ENCODE measurements at places on chromosomes 2 and 18. TPM values are rescaled to one million over a fixed set of nuclear protein-coding genes. Genes with fewer than 3 reads are reported as not detected.

DNA sequence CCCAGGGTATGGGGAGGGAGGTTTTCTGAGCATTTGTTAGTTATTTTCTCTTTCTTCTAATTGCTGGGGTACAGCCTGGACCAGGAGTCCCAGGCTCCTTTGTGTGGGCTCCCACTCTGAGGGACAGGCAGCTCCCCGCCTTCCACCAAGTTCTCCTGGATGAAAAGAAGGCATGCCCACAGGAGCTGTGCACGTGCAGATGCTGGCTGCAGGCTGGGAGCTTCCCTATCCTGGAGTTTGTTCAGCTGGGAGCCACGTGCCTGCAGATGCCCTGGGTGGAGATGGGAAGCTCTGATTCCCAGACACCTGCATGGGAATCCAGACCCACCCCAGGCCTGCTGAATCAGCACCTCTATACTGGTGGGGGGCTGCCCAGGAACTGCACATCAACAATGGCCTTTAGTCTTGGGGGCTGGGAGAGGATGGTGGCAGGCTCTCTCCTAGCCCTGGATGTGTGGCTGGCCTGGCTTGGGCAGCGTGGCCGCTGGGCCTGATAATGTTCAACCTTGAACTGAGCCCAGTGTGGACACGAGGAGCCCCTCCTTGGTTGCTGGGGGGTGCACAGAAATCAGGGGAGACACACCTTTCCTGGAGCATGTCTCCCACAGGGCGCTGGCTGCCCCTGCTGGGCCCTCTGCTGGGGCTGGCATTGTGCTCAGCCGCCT lies 233.6 kb upstream of the HS6ST1 start:
- DNase-seq = no peak

DNA sequence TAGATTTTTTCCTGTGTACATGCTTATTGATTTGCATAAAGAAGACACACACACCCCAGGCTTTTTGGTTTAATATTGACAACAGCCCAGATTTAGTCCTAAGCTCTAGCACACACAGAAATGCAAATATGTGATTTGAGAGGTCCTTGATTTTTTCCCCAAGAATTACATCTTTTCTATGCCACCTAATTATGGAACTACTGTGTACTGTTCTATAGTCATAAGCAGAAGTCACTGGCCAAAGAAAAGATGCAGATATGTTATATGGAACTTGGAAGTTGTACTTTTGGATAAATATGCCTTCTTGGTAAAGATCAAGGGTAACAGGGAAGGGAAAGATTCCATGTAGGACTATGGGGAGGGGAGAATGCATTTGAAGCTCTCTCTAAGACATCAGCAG lies 105.6 kb downstream of the SETBP1 start:
- no peak for DNase-seq

DNA sequence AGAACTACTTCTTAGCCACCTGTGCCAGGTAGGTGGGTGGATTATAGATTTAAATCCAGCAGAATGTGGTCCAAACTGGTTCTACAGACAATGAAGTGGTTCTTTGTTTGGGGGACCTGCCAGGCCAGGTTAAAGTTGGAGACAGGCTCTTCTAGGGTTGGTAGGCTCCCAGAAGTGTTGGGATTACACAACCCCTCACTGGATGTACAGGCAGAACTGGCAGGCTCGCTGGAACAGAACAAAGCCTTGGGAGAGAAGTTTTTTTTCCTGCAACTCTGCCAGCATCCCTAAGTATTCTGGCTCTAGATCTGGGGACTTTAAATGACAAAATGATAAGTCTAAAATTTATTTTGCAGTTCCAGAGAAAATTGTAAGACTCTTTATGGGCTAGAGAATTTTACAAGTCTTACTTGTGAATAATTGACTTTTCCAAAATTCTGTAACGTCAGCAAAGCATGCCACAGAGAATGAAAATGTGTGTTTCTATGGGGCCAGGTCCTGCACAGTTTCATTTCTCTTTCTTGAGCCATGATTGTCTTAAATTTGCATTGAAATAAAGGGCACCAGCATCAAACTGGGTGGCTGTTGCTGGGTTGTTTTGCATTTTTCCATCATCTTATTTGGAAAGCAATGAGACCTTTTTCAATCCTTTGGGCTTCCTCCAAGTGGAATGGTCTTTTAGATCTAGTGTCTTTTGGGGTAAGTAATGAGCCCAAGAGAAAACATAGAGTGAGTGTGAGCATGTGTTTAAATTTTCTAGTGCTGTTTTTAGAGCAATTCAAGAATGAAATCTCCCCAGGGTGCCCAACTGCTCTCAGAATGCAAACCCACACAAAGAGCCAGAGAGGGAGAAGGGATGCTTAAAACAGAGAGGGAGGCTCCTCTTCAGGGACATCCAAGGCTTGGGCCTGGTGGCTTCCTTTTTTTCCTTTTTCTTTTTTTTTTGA lies 32.4 kb upstream of the ATL2 start:
- DNase-seq = peak; percentile 63

GRCh38 chr2:82735336-82735735 lies 1723.7 kb downstream of the SUCLG1 start:
- DNase-seq = no peak

DNA sequence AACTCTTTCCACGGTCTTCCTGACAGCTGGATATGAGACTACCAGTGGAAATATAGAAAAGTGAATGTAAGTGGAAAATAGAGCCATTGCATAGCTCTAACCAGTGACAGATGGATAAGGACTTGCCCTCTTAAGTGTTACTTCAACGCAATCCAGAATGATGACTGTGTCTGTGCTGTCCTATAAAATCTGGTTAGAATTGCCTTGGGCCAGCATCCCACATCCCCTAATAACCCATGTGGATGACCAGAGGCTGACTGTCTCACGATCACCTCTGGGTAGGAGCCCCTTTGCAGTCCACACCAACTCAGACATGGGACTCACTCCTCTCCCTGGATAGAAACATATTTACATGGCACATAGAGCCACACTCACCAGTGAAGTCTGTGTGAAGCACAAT lies 186.6 kb downstream of the C1D start:
- no peak for DNase-seq

GRCh38 chr2:189502714-189503113 lies 61.4 kb downstream of the WDR75 start:
- DNase-seq = no peak

GRCh38 chr18:12911929-12912703 lies 28.1 kb upstream of the PTPN2 start:
- DNase-seq = no peak

DNA sequence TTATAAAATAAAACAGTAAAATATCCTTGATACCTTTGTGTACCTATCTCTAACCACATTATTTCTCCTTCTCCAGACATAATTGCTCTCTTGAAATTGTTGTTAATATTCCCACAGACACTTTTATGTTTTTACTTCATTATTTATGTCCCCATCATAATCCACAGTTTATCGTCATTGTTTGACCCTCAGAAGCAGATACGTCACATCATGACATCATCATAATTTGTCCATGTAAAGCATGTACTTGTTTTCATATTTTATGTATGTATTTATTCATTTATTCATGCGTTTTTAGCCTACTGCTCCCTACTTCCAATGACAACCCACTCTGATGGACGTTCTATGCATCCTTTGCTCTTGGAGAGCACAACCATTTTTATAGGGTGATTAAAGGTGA lies 1406.9 kb upstream of the NXPH2 start:
- no peak for DNase-seq

DNA sequence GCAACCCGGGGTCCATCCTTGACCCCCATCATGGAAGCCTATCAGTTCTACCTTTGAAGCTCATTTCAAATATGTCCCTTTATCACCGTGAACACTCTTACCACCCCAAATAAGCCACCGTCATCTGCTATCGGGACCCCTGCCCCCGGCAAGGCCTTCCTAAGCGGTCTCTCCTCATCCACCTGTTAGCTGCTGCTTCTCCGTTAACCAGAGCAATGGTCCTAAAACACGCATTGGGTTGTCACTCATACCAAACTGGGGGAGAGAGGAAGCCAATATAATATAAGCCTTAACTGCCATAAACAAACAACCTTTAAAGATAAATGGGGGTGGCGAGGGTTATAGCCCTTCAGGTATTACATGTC lies 680 bp downstream of the ASNSD1 start:
- DNase-seq = peak; percentile 21

- peak; percentile 87 for DNase-seq
Observed at GRCh38 chr2:65316072-65316471, 88.4 kb downstream of the ACTR2 start.

GRCh38 chr2:39523308-39524044 lies 86.4 kb upstream of the MAP4K3 start:
- no peak for DNase-seq

DNA sequence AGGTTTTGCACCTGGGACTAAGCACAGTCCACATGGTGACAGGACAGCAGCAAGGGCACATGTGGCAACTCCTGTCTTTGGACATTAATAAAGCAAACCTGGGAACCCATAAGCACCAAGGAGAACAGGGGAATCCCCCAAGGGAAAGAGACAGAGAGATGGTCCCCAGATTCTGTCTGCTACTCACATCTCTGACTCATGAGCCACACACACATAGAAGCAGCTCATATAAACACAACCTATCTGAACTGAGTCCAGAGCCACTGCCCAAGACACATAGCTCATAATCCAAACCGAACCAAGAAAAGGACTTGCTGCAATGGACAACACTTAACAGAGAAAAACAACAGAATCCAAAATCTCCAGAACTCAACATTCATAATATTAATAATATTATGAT lies 82.5 kb downstream of the OSBPL1A start:
- no peak for DNase-seq

DNA sequence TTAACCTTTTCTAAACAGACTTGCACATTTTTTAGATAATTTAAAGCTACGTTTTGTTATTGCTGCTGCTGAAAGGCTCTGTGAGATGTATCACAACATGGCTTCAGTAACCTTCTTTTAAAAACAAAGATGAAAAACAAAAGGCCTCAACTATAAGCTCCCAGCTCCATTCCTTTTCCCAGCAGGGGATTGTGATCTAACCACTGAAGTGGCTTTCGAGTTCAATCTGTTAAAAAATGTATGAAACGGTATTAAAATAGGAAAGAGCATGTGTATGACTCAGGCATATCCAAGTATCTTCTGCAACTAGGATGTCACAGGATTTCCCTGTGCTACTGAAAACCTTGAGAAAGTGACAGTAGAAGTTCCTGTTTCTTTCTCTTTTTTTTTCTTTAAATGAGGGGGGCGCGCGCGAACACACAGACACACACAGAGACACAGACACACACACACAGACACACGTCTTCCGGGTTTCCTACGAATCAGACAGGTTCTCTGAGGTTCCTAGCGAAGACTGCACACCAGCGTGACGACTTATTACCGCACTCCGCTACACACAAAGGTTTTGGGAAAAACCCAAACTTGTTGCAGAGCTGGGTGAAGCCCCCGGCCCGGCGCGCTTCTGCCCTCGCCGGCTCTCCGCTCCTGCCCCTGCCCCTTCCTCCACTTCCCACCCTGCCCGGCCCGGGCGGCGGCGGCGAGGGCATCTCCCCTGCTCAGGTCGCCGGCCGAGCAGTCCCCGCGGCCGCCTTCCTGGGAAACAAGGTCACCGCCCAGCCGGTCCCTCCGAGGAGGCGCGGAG lies 86.8 kb downstream of the RBMS1 start:
- peak; percentile 87 for DNase-seq

- no peak for DNase-seq
Observed at GRCh38 chr2:167181134-167181533, 292.9 kb downstream of the XIRP2 start.

GRCh38 chr2:64995041-64995440 lies 5.8 kb downstream of the SLC1A4 start:
- DNase-seq = no peak

DNA sequence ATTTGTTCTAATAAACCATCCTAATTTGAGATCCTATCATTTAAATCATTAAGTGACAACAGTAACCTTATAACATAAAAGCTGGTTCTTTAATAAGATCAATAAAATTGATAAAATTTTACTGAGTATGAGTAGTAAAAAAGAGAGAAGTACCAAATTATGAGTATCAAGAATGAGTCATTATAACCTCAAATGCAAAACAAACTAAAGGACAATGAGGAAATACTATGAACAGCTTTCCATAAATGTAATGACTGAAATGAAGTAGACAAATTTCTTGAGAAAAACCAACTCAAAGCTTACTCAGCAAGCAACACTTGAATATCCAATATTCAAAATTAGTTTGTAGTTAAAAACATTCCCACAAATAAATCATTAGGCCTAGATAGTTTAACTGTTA lies 433.0 kb downstream of the ZEB2 start:
- DNase-seq = no peak

DNA sequence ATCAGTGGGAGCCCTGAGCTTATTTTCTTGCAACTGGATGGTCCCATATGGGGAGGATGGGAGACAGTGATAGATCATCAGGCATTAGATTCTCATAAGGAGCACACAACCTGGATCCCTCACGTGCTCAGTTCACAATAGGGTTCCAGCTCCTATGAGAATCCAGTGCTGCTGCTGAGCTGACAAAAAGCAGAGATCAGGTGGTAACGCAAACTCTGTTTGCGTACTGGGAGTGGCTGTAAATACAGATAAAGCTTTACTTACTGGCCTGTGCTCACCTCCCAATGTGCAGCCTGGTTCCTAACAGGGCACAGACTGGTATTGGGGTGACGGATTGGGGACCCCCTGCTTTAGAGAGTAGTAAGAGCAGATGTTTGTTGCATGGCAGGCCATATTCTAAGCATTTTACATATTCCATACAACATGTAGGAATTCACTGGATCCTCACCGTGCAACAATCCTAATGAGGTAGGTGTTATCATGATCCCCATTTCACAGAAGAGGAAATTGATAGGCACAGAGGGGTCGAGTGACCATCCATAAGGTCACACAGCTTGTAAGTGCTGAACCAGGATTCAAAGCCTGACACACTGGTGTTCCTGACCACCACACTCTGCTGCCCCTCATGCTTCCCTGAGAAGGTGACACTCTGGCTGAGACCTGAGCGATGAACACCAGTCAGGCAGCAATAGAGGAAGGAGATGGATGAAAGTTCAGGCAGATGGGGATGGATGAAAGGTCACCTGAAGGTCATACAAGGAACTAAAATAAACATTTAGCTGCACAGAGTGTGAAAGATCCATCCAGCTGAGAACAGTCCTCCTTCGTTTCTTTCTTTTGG lies 15.7 kb upstream of the MAT2A start:
- peak; percentile 74 for DNase-seq

DNA sequence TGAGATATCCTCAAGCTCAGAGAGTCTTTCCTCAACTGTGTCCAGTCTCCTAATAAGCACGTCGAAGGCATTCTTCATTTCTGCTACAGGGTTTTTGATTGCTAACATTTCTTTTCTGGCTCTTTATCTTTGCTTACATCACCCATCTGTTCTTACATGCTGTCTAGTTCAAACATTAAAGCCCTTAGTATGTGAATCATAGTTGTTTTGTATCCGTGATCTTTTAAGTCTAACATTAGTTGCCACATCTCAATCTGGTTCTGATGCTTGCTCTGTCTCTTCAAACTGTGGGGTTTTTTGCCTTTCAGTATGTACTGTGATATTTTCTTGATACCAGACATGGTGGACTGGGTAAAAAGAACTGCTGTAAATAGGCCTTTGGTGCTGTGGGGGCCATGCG lies 235.2 kb downstream of the SH3RF3 start:
- DNase-seq = peak; percentile 4

The GLI2 gene
- total RNA-seq = 2.8 TPM

The LAPTM4A gene
- total RNA-seq = 79.9 TPM

The POTEE gene
- not detected for total RNA-seq

The CCDC148 gene
- not detected for total RNA-seq

The POLR1B gene
- total RNA-seq = 27.2 TPM

The TTC27 gene
- total RNA-seq = 5.8 TPM

The FAM117B gene
- total RNA-seq = 15.1 TPM

The GNLY gene
- 5.8 TPM for total RNA-seq

The VWA3B gene
- 134 TPM for total RNA-seq

The IL1R1 gene
- 17.5 TPM for total RNA-seq

The ASB18 gene
- not detected for total RNA-seq

The RUFY4 gene
- total RNA-seq = not detected

Measured in stomach (tissue), 19 donors.